ENCODE measurements at places on chromosomes 12 and 14.

DNA sequence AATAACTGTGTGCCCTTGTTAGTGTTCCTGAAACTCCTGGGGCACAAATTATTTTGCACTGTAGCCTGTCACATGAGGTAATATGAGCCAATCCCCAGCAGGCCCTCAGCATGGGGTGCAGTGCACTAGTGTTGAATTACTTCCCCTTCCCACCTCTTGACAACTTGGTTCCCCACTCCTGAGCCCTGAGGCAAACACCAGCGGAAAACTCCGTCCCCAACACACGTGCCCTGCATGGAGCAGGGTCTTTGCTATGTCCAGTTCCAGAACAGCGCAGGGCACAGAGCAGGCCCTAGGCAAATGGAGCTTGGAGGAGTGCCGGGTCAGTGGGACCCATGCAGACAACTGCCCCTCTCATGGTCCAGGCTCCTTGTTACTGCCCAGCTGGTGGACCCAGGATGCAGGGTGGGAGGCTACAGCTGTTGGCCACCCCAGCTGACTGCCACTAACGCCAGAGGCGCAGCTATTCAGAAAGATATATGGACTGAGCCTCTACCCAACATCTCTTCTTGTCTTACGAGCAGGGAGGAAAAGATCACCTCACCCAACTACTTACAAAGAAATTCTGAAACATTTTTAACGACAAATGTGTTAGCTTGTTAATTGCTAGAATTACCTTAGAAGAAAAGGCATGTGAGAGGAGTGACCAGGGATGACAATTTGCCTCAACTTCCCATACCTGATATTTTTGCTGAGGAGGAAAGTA lies 71.6 kb downstream of the NT5DC3 start:
- DNase-seq: no peak

GRCh38 chr12:103493199-103493598 lies 2.6 kb downstream of the C12orf42 start:
- DNase-seq: no peak

- DNase-seq: no peak
These were observed 32.0 kb downstream of the MYL2 start for GRCh38 chr12:110888256-110888991.

- no peak for DNase-seq
These were observed 428.7 kb downstream of the AEBP2 start for GRCh38 chr12:19867970-19868369.

- DNase-seq: no peak
These were observed 149.8 kb upstream of the SFSWAP start for GRCh38 chr12:131561051-131561450.

DNA sequence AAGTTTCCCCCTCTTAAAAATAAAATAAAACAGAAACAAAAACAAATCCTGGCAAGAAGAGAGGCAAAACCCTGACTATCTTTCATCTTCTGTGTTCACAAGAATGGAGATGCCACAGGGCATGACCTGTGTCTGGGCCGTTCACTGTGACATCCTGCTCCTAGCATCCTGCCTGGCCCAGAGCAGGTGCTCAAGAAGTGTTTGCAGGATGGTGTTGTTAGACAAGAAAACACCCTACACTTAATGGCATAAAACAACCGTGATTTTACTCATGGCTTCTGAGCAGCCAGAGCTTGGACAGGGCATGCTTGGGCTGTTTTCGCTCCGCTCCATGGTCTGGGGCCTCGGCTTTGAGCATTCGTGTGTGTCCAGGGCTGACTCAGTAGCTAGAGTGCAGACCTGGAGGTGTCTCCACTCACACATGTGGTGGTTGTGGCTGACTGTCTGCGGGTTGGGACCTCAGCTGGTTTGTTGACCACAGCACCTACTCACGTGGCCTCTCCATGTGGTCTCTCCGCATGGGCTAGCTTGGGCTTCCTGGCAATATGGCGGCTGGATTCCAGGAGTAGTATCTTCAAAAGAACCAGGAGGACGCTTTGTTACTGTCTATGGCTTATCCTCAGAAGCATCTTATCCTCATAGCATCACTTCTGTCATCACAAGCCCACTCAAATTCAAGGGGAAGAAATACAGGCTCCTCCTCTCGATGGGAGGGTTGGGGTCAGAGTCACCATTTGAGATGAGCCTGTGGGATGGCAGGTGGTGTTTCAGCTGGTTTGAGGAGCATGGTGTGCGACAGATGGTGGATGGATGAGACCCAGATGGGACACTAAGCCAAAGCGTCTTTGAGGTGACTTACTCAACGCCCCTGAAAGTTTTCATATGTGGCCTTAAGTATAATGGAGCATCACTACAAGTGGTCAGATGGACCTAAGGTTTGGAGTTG lies 33.2 kb upstream of the FZD10 start:
- DNase-seq: no peak

All from dermis microvascular lymphatic vessel endothelial cell (primary cell).